Hematopoietic multipotent progenitor cell treated with erythropoietin and hydrocortisone succinate and interleukin-3 and kit ligand, for 4 days (in vitro differentiated cells): ENCODE measurements at places on chromosomes 2 and 18.
A peak's percentile ranks its signal among the peaks of the same experiment; 100 is the strongest.

DNA sequence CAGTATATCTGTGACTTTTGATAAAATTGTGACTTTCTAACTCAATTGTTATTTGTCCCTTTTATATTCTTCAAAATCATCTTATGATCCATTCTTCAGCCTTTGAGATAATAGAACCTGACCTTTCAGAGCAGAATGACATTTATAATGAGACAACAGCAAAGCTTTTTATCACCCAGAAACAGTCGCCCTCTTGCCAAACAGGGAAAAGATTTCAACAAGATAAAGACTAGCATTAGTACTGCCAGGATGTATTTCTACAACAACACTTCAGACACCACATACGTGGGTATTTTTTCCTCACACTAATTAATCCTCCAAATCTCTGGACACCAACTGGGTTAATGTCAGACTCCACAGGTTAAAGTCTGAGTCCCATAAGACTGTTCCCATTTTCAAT, 249.0 kb downstream of the ZNF804A start:
- DNase-seq: peak; percentile 70

GRCh38 chr2:226352941-226353560, 446.6 kb downstream of the IRS1 start:
- no peak for DNase-seq

DNA sequence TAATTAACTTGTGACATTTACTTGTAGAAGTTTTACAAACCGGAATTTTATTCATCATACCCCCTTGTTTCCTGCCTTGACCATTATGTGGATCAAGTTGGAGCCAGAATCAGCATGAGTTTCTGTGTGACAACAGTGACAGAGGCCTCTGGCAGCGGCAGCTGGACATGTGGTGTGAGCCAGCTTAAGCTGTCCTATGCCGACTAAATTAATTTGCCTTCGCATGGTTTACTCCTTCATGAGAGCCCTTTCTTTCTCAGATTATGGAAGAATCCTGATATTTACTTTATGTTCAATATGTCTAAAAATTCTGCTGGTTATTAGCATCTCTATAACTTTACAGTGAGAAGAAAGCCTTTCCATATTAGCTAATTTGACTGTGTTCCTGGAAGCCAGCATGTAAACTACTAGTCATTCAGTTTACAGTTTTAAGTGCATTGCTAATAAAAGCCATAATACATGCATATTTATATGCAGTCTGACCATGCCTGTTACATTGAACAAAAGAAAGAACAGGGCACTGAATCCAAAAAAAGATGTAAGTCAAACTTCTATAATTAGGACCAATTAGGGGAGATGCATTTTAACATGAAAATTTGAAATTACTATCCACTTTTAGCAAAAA, 495.8 kb upstream of the ACVR2A start:
- DNase-seq: no peak

- DNase-seq: no peak
Measured at GRCh38 chr2:6948677-6949351, 31.6 kb downstream of the RNF144A start.

GRCh38 chr18:63258749-63259566, 60.6 kb downstream of the BCL2 start:
- no peak for DNase-seq

GRCh38 chr18:38010971-38011857, 445.6 kb upstream of the CELF4 start:
- DNase-seq: no peak

GRCh38 chr2:176132205-176133171, 3.0 kb downstream of the HOXD8 start:
- no peak for DNase-seq

- DNase-seq: peak; percentile 25
Measured at GRCh38 chr2:218020966-218021535, 18.3 kb upstream of the TNS1 start.

DNA sequence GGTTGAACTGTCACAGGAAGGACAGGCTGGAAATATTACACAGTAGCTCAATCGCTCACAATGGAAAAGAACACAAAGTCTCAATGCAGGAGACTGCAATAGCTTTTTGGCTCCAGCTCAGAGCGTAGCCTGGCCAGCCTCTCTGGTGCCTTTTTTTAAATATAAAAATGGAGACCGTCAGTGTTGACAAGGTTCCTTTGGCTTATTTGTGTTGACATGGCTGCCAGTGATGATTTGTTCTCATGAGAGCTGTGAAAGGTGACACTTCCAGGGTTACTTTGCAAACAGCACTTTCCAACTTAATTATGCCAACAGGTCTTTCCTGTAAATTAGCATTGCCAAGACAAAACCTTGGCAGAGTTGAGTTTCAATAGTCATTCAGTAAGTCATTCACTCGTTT, 70.8 kb downstream of the KCNE4 start:
- DNase-seq: no peak

DNA sequence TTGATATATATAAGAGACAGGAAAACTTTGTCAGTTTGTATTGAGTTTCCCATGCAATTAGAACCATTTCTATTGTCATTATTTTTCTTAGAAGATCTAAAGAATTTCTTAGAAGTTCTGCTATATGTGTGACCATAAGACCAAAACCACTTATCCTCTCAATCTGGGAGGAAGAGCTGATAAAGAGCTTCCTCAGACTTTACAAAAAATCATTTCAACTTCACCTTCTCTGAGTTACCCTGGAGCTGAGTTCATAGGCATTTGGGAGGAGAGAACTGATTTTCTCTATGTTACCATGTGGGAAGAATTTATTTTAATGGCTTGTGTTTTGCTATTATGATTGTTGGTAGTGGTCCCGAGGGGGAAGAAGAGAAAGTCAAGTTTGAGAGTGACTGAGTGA, 329.3 kb downstream of the GPD2 start:
- peak; percentile 17 for DNase-seq

DNA sequence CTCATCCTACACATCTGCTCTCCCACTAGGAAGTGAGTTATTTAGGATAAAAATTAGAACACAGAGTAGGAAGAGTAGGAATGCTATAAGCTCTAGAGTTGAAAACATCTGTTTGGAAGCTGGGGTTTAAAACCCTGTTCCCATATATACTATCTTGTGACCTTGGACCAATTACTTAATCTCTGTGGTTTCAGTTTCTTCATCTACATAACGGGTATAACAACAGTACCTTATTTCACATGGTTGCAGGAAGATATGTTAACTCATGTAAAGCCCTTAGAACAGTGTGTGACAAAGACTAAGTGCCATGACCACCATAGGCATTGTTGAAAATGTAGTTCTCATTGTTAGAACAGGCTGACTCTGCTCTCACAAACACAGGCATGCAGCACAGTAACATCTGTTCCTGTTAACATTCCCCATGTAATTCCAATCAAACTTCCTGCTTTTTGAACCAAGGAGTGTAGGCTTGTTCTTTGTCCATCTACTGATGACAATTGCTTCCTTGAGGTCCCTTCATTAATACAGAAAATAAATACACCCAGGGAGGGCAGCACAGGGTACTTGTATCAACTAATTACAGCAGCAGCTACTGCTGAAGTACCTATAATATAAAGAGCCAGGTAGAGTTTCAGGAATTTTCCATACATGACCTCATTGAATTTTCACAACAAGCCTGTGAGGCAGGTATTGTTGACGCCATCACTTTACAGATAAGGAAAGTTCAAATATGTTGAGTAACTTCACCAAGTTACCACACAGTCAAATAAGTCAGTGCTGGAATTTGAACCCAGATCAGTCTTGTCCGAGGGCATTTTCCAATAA, 204.2 kb downstream of the L3MBTL4 start:
- peak; percentile 22 for DNase-seq
